ENCODE measurements at places on chromosomes 11 and 22.

GRCh38 chr11:102792604-102793003, 5.4 kb downstream of the MMP1 start:
- peaks cover 6% of the 10 kb centered on the region for H3K4me1 ChIP-seq
- H3K36me3 ChIP-seq, result no peaks in the 10 kb centered on the region
- H3K27me3 ChIP-seq, result peaks cover 4% of the 10 kb centered on the region
- H3K4me3 ChIP-seq, result no peak overlapping the region
- no peak for DNase-seq

DNA sequence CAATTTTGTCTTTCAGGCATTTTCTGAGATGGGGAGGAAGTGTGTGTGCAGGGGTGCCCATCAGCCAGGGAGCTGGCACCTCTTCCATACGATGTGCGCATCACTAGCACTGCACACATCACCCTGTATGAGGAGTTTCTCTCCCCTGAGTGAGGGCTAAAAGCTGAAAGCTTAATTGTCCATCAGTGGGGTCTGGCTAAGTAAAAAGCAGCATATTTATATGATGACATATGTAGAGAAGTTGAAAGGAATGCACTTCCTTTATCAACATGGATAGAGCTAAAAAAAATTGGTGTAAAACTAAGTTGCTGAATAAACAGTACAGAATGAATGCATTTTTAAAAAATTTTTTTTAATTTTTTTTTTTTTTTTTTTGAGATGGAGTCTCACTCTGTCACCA, 4.0 kb downstream of the VSTM5 start:
- no peaks in the 10 kb centered on the region for H3K4me1 ChIP-seq
- H3K36me3 ChIP-seq, result no peaks in the 10 kb centered on the region
- peaks cover 19% of the 10 kb centered on the region for H3K27me3 ChIP-seq
- DNase-seq, result no peak

GRCh38 chr11:60863550-60864521, 3.5 kb upstream of the ZP1 start:
- no peaks in the 10 kb centered on the region for H3K36me3 ChIP-seq
- no peaks in the 10 kb centered on the region for H3K27me3 ChIP-seq

DNA sequence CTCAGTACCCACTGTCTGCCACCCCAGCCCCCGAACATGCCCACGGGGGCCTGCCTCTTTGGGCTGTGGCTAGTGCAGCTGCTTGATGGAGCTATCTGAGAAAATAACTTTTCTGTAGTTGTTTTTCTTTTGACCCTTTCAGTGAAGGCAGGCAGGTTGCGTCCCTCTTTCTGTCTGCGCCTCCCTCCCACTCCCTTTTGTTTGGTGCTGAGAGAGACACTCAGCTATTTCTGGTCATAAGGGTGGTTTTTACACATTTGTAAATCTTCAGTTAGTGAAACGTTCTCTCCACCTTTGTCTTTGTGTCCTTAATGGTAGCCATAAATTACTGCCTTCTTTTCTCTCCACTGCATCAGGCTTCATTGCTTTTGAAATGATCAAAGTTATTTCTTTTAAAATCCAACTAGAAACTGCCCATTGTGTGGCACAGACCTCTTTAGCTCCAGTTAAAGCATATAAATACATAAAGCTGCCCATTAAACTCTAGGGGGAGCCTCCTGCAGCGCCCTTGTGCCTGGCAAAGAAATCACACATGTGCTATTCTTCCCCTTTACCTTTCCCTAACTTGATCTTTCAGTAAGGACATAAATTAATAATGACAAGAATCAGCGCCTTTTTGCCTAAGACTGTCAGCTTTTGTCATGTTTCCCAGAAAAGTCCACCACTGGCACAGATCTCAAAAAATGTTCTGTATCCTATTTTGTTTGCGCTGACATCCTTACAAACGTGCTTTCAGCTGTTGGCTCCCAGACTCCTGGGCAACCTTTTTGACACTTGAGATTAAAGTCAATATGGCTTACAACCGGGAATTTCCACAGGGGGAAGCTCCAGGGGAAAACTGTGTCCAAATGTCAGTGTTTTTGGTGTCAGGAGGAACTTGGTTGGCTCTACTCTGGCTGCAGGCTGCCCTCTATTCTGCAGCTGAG, 1.7 kb upstream of the SCUBE2 start:
- no peak overlapping the region for H3K4me3 ChIP-seq
- DNase-seq, result no peak
- no peak overlapping the region for H3K27ac ChIP-seq
- no peaks in the 10 kb centered on the region for H3K36me3 ChIP-seq

GRCh38 chr11:35862666-35863065, 81.2 kb upstream of the LDLRAD3 start:
- no peak for DNase-seq
- no peaks in the 10 kb centered on the region for H3K4me1 ChIP-seq
- H3K36me3 ChIP-seq, result no peaks in the 10 kb centered on the region
- peaks cover 11% of the 10 kb centered on the region for H3K27me3 ChIP-seq
- H3K27ac ChIP-seq, result no peak overlapping the region

GRCh38 chr22:47105085-47105484, 342.6 kb downstream of the TBC1D22A start:
- H3K4me1 ChIP-seq, result no peaks in the 10 kb centered on the region
- no peak overlapping the region for H3K27ac ChIP-seq
- H3K36me3 ChIP-seq, result peaks cover 53% of the 10 kb centered on the region
- no peaks in the 10 kb centered on the region for H3K27me3 ChIP-seq
- no peak overlapping the region for H3K4me3 ChIP-seq

GRCh38 chr11:44950625-44951476, at the start of gene TP53I11:
Gene TP53I11 (minus strand): TSS chr11:44950883. CDS start chr11:44938335, 12,548 bp downstream.
- H3K4me3 ChIP-seq, result peak within 1 kb of the TSS; percentile 91
- H3K36me3 ChIP-seq, result peaks cover 17% of the 10 kb centered on the region
- DNase-seq, result peak; percentile 74
- H3K27me3 ChIP-seq, result no peaks in the 10 kb centered on the region

DNA sequence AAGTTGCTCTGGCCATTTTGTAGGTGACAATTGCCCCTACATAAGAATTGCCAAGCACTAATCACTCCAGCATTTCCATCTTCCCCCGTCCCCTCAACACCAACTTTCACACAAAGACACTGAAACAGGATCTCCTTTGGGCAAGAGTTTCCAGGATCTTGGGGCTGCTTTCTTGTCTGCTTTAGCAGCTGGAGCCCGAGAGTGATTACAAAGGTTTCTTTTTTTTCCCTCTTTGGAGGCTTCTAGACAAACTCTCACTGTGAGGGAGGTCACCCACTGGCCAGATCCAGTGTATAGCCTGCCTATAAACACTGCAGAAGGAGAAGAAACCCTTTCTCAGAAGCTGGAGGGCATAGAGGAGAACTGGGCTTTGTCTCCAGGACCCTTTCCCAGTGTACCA, 92.5 kb downstream of the APIP start:
- DNase-seq, result no peak
- no peaks in the 10 kb centered on the region for H3K36me3 ChIP-seq
- H3K27me3 ChIP-seq, result peaks cover 10% of the 10 kb centered on the region
- no peak overlapping the region for H3K4me3 ChIP-seq
- no peaks in the 10 kb centered on the region for H3K4me1 ChIP-seq

Data from activated B cell treated with CpG ODN at 0.5 μM for 24 hours (primary cell).